H7 (cell line): ENCODE measurements at places on chromosomes 5 and 9. TPM values are rescaled to one million over a fixed set of nuclear protein-coding genes. Genes with fewer than 3 reads are reported as not detected.
A peak's percentile ranks its signal among the peaks of the same experiment; 100 is the strongest.

Gene CDX1
- total RNA-seq = 0.62 TPM in 1 of 2 replicates, not detected in the other

GRCh38 chr5:6274846-6275543 lies 103.4 kb downstream of the MED10 start:
- no peak for DNase-seq

Gene SMIM27
- total RNA-seq = 7.1 and 16.7 TPM in 2 replicates

Gene PCDHA5
- total RNA-seq = 0.15 and 0.28 TPM in 2 replicates

Gene MRPL36
- total RNA-seq = 49.4 and 83.8 TPM in 2 replicates

Gene SLC4A9
- 0.33 TPM in 1 of 2 replicates, not detected in the other for total RNA-seq

GRCh38 chr5:1666221-1666620 lies 133.4 kb downstream of the MRPL36 start:
- no peak for DNase-seq

Gene MZB1
- 0.18 TPM in 1 of 2 replicates, not detected in the other for total RNA-seq

DNA sequence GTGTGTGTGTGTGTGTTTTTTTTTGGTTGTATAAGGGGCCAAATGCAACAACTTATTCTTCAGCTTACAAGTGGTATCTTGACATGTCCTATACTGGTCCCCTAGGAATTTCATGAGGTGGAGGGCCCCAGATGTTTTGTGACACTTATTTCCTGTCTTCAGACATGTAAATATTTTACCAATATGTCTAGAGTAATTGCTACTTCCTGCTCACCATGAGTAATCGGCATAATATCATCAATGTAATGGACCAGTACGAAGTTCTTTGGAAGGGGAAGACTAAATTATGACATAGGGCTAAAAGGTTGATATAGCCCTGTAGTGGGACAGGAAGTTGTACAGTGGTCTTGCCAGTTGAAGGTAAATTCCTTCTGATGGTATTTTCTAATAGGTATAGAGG lies 3.7 kb upstream of the OTULIN start:
- no peak for DNase-seq

DNA sequence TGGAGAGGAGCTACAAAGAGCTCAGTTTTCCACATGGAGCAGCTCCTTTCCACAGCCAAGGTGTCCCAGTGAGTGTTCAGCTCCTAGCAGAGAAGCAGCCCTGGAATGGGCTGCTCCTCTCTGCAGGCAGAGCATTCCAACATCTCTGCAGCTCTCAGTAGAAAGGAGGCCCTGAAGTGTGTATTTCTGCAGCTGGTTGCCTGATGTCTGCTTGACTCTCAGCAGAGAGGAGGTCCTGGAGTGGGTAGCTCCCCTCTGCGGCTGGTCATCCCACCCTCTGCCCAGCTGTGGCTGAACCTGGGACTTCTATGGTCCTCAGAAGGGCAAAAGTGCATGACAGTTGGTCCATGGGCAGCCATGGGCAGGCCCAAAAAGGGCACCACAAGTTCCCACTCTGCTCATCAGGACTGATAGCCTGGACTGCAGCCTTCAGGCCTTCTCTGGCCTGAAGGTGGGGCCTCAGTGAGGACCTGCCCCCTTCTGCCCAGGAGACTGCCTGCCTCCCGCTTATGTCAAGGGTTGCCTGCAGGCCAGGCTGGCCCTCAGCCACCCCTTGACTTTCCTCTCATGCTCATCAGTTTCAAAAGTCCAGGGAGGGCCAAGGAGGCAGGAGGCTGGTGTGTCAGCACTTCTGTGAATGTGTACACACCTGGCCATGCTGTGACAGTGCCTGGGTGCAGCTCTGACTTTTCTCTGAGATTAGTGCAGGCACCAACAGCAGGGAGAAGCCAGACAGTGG lies 605.9 kb upstream of the FAM174A start:
- no peak for DNase-seq

DNA sequence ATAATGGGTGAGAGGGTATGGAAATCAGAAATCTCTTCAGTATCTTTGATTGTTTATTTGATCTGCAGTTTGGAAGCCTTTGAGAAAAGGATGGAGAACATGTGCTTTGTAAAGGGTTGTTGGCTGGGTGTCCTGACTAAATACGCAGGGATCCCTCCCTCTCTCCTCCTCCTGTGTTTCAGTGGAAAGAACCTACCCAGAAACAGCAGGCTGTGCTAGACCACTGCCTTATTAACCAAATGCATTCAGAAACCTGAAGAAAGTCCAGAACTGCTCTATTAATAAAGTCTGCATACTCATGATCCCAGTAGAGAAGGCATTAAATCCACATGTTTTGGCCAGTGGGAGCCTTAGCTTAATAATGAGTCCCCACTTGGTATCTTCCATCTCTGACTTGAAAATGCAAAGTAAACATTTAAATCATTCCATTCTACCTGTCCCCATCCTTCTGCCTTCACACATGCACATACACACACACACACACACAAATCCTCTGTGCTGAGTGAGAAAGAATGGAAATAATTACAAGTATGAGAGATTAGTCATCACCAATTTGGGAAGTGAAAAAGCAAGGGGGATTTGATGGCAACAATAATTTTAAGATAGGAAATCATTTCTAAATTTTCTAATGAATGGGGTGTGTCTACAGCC lies 10.0 kb upstream of the LECT2 start:
- no peak for DNase-seq

GRCh38 chr9:129624947-129625346 lies 1.0 kb upstream of the NTMT1 start:
- no peak for DNase-seq

Gene MELK
- total RNA-seq = 65.2 and 71.4 TPM in 2 replicates

GRCh38 chr9:134371731-134372130 lies 45.5 kb downstream of the RXRA start:
- no peak for DNase-seq

GRCh38 chr9:22228542-22228941 lies 218.1 kb upstream of the DMRTA1 start:
- DNase-seq = no peak

- DNase-seq = no peak
Measured at GRCh38 chr9:38687992-38688391, 31.9 kb downstream of the FAM240B start.

DNA sequence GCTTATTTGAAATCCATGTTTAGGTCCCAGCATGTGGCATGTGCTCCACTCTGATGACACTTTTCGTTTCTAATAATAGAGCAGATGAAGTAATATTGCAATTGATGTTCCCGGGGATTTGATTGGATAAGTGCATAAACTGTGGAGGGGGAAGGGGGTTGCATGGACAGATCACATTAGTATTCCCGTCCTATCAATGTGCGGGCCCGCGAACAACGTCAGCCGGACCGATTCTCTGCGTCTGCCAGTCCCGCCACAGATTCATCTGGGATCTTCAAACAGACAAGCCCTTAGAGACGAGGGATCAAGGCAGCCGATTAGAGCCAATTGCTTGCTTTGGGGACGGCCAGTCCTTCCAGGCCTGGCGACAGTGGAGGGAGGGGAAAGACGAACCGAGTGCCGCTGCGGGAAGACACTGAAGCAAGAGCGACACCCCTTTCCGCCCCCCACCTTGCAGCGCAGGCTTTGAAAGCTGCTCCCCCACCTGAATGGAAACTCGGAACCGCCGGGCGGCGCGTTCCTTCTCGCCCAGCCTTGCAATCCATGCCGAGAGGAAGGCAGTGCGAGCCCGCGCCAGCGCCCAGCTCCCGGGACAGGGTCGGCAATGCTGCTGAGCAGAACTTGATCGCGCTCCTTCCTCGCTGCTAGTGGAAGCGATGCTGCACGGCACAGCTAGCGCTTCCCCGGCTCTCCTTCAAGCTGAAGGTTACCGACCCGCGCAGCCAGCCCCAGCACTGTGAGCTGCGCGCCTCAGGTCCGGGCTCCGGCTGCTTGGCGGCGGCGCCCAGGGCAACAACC lies at the start of gene RGS7BP:
RGS7BP (plus strand) TSS at position 247 of the 798 bp plus-strand sequence. CDS start 610 bp downstream, outside the sequence.
- peak; percentile 77 for DNase-seq

Gene GLRA1
- not detected in 2 replicates for total RNA-seq

GRCh38 chr9:37668116-37668601 lies 17.4 kb downstream of the FRMPD1 start:
- peak; percentile 71 for DNase-seq

GRCh38 chr5:101751105-101751504 lies 545.0 kb downstream of the SLCO4C1 start:
- no peak for DNase-seq

DNA sequence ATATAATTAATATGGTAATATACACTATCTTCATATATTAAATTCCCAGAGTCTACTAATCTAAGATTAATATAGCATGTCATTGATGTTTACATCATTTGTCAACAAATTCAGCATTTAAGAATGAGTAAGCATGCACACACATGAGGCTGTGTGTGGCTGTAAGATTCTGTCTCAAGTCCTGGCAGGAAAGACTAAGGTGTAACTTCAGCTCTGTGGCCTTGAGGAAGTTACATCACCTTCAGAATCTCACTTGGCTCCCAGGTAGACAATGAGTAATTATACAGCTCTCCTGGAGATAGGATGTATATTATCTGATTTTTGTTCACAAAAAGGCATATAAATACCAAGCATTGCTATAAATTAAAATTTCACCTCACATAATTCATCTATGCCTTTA lies 119.4 kb upstream of the IQGAP2 start:
- DNase-seq = no peak

Gene IRX1
- total RNA-seq = 1.7 and 2.7 TPM in 2 replicates

- peak; percentile 71 for DNase-seq
Measured at GRCh38 chr5:54309691-54310432, 511 bp downstream of the ARL15 start.

DNA sequence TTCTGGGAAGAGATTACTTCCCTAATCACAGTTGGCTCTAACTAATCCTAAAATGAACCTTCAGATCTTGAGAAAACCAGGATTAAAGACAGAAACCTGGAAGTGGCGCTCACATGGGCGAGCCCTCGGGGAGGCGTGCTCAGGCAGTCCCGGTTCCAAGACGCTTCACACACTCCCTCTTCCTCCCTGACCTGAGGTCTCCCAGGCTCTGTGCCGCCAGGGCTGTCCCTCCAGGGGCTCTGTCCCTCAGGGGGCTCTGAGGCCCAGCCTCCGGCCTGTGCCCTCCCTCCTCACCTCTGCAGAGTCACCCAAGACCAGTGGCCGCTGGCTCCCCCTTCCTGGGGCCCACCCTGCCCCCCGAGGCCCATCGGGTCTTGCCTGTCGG lies 10.2 kb downstream of the SLC9A3 start:
- no peak for DNase-seq

DNA sequence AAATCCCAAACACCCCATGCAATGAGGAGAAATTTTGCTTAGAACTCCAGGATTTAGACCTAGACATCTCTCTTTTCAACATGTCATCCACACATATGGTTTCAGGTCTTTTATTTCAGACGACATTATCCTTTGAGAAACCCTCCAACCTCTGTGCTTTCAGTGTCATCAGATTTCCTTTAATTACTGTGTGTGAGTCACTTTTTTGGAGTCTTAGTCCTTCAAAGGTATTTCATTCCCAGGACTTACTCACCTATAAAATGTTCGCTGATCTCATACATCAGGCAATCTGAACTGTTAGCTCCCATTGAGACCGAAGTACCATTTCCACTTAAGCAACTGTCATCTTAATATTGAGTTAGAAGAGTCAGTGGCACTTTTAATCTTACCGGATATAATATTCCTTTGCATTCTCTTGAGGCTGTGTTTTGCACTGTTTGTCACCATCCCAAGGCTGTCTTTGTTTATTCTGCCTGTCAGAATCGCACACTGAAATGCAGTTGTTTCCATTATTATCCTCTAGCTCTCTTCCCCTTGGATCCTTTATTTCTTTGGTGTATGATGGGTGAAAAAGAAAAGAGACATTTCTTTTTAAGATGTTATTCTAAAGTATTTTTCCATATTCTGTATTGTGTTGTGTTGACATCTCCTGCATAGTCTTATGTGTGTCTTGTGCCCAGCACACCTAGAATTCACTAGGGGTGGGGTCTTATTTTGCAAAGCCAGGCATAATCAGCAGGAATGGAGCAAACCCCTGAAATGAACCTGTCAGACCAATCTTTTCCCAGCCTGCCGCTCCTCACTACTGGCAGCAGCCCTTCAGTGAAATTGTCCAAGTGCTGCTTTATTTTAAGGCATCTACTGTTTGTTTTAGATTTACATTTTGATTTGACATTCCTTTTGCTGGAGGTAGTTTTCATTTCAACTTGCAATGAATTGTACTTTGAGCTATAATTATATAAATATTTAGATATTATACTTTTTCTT lies 155.4 kb downstream of the PAM start:
- DNase-seq = no peak

- DNase-seq = peak; percentile 74
Measured at GRCh38 chr9:126722922-126723806, 81.7 kb upstream of the ZBTB43 start.

- DNase-seq = no peak
Measured at GRCh38 chr9:135840539-135840938, 66.8 kb downstream of the CAMSAP1 start.

DNA sequence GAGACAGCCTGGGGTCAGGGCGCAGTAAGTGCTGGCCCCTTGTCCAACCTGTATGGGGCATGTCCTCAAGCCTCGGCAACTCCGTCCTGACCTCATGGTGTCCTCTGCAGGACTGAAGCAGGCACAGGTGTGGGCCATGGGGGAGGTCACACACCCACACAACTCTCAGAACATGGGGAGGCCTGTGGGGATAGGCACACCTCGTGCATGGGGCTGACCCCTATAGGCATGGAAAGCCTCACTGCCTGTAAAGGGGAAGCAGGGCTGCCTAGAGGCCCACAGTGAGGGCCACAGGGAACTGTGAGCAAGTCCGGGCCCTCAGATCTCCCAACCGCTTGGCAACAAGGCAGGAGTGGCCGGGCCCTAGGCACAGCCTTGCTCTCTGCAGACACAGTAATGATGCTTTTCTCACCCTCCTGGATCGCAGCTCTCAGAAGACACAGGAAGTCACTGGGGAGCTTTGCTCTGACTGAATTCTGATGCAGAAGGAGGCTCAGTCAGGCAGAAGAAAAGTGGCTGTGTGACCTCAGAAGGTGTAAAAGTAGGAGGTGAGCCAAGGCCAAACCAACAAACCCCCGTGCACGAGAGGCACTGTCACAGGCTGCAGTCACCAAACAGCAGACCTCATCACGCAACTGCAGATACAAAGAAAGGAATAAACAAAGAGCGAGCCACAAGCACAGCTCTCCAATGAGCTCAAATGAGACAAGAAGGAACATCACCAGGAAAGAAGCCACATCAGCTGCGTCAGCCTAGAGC lies 5.4 kb downstream of the IPPK start:
- peak; percentile 48 for DNase-seq

DNA sequence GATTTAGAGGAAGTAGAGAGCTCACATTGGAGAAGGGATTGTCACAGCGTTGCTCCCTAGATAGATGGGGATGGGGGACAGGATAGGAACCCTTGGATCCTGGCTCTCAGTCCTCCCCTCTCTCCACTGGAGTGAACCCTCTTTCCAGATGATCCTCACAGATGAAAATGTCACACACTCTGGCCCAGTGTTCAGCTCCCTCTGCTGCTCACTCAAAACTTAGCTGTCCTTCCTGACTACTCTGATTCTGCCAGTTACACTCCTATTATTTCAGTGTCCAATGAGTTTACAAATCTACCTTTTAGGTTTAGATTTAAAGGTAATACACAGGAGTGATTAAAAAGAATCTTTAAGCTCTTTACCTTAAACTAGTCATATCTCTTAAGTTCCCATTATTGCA lies 5.8 kb upstream of the SPINK7 start:
- no peak for DNase-seq

Gene KCNT1
- total RNA-seq = 0.10 TPM in 1 of 2 replicates, not detected in the other

DNA sequence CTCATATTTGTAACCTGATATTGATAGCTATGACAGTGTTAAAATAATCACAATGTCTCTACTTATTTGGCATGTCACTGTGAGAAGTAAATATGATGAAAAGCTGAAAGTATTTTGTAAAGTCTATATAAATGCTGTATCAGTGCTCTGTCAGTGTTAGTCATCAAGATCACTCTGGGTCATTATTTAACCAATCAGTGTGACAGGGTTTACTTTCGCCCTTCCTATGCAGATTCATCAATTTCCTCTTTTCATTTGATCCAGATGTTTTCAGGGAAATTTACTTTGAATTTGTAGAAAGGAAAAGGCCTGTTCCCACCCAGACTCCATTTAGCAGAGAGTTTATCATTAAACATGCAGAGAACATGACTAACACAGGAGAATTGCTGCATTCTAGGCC lies 9.9 kb upstream of the PCSK5 start:
- DNase-seq = no peak

Gene GARIN3
- not detected in 2 replicates for total RNA-seq
